ENCODE measurements at places on chromosomes 6 and 20.
A peak's percentile ranks its signal among the peaks of the same experiment; 100 is the strongest.

GRCh38 chr20:31875671-31876070 lies 5.2 kb downstream of the TTLL9 start:
- DNase-seq, result no peak

DNA sequence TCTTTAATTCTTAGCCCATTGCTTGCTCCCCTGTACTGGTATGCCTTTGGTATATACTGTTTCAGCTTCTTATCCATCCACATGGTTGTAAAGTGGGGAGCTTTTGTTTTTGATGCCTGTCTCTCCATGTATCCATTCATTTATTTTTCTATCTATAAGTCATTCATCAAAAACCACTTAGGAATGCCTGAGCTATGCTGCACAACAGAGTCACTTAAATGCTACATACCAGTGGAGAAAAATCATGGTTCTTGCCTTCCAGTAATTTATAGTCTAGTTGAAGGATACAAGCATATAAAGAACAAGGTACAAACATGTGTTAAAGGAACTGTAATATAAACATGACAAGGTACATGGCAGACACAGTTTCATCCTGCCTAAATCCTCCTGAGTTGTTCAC lies 347.3 kb downstream of the NRN1 start:
- no peak for DNase-seq

DNA sequence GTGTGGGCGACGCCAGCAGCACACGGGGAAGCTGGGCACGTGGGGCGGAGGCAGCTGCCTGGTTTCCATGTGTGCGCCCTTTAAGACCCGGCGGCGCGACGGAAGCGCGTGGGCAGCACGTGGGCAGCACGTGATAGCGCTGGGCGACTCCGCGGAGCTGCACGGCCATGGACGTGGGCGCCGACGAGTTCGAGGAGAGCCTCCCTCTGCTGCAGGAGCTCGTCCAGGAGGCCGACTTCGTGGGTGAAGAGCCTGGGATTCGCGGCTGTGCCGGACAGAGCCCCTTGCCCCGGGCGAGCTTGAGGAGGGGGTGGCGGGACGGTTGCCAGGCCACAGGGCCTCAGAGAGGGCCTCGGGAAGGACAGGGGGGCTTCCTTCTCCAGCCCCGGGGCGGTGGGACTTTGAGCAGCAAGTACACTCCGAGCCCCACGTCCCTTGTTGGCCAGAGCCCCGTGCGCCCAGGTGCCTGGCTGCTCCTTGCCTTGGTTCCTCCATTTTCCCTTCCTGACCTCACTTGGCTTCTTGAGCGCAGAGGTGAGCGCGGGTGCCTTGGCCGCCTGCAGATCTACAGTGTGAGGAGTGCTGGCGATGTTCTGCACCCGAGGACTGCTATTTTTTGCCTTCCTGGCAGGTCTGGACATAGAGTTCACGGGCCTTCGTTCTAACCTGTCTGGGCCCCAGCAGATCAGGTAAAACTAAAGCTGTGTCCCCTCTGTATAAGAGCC lies at the start of gene PNLDC1:
Gene PNLDC1, plus strand, starts transcription at position 136 of the 725 bp plus-strand sequence. Its CDS starts 32 bp downstream, at position 168.
- DNase-seq, result no peak

DNA sequence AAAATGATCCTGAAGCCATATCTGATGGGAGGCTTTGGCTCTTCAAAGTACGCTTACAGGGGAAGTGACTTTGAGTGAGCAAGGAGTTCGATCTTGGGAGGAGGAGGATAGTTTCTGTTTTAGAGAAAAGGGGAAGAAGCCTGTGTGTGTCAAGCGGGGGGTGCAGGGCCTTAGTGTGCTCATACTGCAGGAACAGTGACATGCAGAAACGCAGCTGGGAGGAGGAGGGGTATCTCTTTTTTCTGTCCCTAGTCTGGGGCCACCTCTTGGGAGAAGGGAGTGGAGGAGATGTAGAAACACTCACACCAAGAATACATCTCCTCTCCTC lies 19.8 kb downstream of the SIRPD start:
- DNase-seq, result no peak

DNA sequence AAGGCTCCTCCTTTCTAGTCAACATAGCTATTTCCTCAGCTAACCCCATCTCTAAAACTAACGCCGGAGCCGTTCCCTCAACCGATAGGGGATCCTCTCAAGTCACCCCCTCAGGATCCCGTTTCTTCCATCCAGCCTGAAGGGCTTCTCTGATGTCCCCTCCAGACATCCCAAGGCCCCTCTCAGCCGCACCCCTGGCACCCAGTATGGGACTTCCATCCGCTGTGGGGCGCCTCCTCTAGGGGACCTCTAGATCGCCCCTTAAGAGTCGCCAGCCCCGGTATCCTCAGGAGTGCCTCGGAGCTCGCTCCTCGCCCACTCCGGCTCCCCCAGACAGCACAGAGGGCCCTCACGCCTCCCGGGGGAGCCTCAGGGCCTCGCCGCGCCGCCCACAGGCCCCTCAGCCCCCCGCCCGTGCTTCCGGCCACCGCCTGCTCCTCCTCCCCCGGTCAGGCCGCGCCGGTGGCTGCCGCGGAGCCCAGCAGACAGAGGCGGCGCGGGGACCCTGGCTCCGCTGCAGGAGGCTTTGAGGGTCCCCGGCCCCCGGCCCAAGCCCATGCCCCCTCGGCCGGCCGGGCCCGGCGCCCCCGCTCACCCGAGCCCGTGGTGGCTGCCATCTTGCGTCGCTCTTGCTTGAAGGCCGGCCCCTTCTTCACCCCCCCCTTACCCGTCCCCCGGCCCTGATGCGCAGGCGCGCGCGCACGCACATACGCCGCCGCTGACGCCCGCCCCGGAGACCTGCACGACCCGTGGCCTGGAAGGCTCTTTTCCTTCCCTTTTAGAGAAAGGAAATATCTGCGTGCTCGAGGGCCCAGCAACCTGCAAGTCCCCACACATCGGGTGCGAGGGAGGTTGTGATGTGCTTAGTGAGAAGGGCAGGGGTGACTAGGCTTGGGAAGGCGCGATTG lies at the start of gene UBE2V1:
Gene UBE2V1, minus strand, starts transcription at position 639 of the 908 bp plus-strand sequence. Its CDS starts 22 bp downstream, at position 617.
- DNase-seq, result peak; percentile 86

- no peak for DNase-seq
Measured at GRCh38 chr6:167683028-167683862, 143.5 kb upstream of the AFDN start.

GRCh38 chr6:82385546-82385945 lies 21.9 kb downstream of the TPBG start:
- DNase-seq, result no peak

GRCh38 chr6:99132026-99132635 lies 184.4 kb upstream of the FBXL4 start:
- DNase-seq, result no peak

- DNase-seq, result no peak
Measured at GRCh38 chr6:80129485-80129884, 23.0 kb downstream of the BCKDHB start.

DNA sequence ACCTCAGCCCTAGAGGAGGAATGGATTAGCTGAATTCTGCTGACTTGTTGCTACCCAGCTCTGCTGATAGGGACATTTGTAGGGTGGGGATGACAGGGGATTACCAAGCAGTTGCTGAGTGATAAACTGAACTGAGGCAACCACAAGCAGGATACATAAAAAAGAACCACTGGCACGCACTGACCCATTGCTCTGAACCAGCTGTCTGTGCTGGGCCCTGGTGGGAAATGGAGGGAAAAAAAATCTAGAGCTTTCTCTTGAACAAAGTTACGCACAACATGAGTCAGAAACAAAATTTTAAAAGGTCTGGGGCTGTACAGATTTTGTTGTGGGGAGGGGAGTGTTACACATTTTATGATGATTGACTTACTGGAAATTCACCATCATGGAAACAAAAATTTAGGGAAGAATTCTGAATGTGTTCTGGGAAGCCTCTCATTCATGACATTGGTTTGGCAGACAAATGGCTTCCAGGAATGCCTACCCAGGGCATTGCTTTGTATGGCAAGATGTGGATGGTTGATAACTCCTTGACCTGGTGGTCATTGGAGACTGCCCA lies 37.7 kb downstream of the FOXO3 start:
- no peak for DNase-seq

- no peak for DNase-seq
Measured at GRCh38 chr20:9353916-9354276, 160.5 kb upstream of the LAMP5 start.

DNA sequence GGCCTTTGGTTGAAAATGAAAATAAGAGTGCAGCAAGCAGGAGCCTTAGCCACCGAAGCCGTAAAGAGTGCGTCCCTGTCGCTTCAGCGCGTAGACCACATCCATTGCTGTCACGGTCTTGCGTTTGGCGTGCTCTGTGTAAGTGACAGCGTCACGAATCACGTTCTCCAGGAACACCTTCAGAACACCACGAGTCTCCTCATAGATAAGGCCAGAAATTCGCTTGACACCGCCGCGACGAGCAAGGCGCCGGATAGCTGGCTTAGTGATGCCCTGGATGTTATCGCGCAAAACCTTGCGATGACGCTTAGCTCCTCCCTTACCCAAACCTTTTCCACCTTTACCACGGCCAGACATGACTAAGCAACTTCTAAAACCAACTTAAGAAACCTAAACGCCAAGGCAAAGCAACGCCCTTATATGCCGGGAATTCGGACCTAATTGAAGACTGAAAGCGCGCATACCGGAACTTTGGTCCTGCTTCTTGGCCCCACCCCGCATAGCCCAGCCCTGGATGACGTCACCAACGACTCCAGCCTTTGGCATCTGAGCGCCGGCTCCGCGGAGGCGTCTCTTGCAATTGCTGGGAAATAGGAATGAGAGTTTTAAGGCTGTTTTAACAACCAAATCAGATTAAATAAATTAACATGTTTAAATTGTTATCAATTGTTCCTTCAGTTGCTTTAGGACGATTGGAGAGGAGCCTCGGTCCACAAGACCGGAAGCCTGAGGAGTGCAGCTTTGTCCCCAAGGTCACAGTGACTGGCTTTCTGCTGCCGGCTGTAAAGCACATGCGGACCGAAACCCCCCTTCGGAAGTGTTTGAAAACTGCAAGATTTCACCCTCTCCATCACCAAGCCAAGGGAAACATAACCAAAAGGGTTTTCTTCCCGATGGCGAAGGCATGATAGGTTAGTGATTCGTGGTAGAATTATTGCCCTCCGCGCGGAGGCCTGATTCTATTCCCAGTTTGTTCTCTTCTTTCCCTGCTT lies 79.6 kb upstream of the BTN3A2 start:
- peak; percentile 91 for DNase-seq

GRCh38 chr6:132954936-132955335 lies 140.6 kb downstream of the RPS12 start:
- no peak for DNase-seq

- DNase-seq, result no peak
Measured at GRCh38 chr20:49431329-49431728, 51.1 kb downstream of the KCNB1 start.

- DNase-seq, result no peak
Measured at GRCh38 chr20:5796331-5797040, 46.3 kb downstream of the SHLD1 start.

DNA sequence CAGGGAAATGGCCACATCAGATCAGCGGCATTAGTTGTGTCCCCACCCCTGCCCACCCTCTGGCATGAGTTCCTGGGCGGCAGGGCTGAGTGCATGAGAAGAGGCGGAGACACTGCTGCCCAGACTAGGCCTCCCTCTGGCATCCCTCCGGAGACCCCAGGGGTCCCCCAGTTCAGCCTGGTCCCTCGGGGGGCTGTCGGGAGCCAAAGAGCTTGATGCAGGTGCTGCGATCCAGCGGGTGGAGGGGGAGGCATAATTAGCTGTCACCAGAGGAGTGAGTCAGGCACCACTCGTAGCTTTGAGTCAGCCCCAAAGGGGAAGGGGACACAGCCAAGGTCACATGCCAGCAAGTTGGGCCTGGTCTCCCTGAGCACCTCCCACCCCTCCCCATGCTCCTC lies 34.5 kb downstream of the DLGAP4 start:
- DNase-seq, result no peak

- no peak for DNase-seq
Measured at GRCh38 chr6:117501722-117502121, 19.2 kb downstream of the DCBLD1 start.

- no peak for DNase-seq
Measured at GRCh38 chr20:45115386-45115774, 406 bp upstream of the WFDC5 start.

- peak; percentile 19 for DNase-seq
Measured at GRCh38 chr6:33607784-33608161, 13.3 kb upstream of the ITPR3 start.

- no peak for DNase-seq
Measured at GRCh38 chr6:101443315-101443714, 49.8 kb downstream of the GRIK2 start.

- no peak for DNase-seq
Measured at GRCh38 chr6:112360498-112360897, 13.4 kb downstream of the RFPL4B start.

GRCh38 chr6:113428702-113429101 lies 428.4 kb upstream of the MARCKS start:
- DNase-seq, result no peak

- no peak for DNase-seq
Measured at GRCh38 chr20:49303065-49303552, 25.3 kb upstream of the ZNFX1 start.

- DNase-seq, result no peak
Measured at GRCh38 chr6:39465539-39465938, 143.0 kb upstream of the KCNK16 start.

- DNase-seq, result no peak
Measured at GRCh38 chr20:11144114-11144950, 470.5 kb upstream of the JAG1 start.

DNA sequence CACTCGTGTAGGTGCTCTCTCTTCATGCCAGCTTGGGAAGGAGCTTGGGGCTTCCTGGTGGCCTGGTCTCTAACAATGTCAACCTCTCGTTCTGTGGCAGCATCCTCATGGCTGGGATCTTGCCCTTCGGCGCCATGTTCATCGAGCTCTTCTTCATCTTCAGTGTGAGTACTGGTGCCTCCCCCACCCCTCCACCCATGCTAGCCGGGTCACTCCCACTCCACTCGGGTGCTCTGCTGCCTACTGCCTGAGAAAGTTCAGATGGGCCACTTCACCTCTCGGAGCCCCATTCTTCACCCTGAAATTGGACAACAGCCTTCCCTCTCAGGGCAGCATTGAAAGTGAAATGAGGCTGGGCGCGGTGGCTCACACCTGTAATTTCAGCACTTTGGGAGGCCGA lies 48.8 kb downstream of the TM9SF4 start:
- DNase-seq, result no peak

DNA sequence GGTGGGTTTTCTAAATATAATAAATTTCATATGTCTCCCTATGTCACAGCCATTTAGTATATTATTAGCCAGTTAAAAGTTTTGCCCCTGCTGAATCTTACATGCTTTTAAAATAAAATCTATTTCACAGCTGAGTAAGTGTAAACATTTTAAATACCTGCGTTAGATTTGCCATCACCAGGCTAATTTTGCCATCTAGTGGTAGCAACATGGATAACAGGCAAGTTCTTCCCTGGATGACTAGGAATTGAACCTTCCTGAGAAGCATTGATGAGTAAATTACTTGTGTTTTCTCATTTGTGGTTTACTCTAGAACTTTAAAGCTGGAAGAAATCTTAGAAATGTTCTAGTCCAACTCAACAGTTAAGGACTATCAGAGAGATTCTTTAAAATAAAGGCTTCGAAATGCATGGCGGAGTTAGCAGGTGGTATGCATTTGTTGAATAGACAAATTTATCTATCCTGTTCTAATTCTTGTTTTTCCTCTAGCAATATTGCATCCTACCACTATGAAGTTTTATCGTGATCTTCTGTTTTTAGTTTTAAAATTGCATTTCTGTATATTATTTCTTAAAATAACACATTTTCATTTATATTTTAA lies 2.6 kb downstream of the PRSS35 start:
- no peak for DNase-seq

- no peak for DNase-seq
Measured at GRCh38 chr6:88141561-88142296, 24.4 kb downstream of the CNR1 start.

- no peak for DNase-seq
Measured at GRCh38 chr6:137299681-137300080, 80.5 kb upstream of the IFNGR1 start.
